ENCODE measurements at places on chromosomes 4 and X. TPM values are rescaled to one million over a fixed set of nuclear protein-coding genes. Genes with fewer than 3 reads are reported as not detected.

DNA sequence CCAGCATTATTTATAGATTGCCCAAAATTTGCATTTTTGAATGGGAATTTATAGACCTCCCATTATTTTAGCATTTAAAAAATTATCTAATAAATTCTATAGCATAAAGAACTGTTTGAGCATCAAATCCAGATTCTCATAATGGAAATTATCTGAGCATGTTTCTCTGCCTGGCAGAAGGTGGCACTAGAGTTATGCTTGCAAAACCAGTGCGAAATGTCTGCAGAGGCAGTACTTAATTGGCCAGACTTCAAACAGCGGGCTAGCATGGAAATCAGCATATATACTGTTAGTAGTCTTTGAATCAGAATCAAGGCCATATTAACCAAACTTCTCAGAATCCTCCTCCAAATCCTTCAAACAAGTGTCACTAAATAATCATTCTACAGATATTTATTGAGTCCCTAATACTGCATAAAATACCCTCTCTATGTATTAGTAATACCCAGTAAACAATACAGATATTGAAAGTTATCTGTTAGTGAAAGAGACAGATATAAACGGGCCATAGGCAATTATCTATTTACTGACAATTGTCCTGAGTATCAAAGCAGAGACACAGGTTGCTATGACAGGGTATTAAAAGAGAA lies 78.7 kb upstream of the DCLK2 start:
- DNase-seq, result no peak

GRCh38 chr4:116357758-116358157 lies 727.6 kb downstream of the TRAM1L1 start:
- DNase-seq, result no peak

- DNase-seq, result no peak
Observed at GRCh38 chr4:772118-772517, 53.8 kb downstream of the CPLX1 start.

DNA sequence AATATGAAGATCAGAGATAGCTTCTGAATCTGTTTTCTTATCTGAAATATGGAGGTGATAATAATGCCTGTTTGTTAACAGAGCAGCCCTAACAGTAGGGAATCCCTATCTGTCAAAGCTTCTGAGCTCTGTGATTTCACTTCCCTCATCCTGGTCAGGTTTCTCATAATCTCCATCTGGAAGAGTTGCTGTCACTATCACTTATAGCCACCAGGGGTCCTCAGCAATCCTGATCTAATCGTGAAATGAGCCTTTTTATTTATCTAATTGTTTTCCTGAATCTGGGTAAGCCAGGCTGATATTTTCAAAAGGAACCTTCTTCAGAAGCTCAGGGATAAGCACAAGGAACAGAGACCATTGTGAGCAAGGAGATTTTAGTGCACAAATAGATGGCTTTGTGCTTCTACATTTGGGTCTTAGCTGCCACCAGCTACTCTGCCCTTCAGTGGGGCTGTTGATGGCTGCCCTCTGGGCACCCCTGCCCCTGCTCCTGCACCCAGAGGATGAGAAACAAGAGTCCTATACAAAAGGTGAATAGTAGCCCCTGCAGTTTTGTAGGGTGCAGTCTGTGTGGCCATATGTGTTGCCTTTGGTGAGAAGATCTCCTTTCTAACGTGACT lies 196.4 kb upstream of the RADX start:
- peak; percentile 10 for DNase-seq

DNA sequence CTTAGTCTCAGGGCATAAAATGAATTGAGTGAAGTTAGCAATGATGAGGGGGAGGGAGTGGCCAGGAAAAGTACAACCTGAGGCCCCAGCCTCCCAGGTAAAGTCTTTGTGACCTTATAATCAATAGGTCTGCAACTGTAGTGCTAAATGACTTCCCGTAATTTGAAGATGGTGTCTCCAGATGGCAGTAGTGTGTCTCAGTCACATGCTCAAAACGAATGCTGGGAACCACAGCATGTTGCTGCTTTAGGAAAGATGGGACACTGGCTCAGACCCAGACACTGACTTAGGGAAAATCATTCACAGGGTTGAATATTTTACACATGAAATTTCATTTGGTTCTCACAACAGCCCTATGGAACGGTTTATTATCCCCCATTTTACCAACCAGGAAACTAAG lies 10.3 kb downstream of the SRPX2 start:
- no peak for DNase-seq

GRCh38 chrX:135931644-135932487 lies 38.4 kb downstream of the SAGE1 start:
- peak; percentile 62 for DNase-seq

- DNase-seq, result no peak
Observed at GRCh38 chr4:113727802-113728201, 33.7 kb downstream of the CAMK2D start.

GRCh38 chrX:137143864-137144263 lies 110.1 kb upstream of the GPR101 start:
- DNase-seq, result no peak

Gene ODAM
- total RNA-seq, result not detected

Gene AKAP4
- total RNA-seq, result not detected

Gene PCYT1B
- total RNA-seq, result 0.28 TPM

Measured in left colon (tissue), 2 donors.